Amniotic epithelial cell (primary cell): ENCODE measurements at places on chromosomes 12 and 14.

DNA sequence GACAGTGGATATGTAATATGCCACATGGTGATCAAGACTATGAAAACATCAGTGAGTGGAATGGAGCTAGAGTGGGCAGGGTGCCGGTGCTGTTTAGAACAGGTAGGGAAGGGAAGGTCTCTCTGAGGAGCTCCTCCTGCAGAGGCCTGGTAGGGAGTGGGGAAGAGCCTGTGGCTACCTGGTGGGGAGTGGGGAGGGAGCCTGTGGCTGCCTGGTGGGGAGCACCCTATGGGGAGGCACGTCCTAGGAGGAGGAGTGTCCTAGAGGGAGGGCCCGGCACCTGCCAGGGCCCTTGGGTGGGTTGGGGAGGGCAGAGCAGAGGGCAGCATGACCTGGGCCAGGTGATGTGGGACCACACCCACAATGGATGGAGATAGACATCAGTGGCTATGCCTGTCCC lies 122.6 kb downstream of the ADGRD1 start:
- DNase-seq, result no peak

- DNase-seq, result no peak
Measured at GRCh38 chr12:122841544-122842321, 6.5 kb downstream of the HIP1R start.

DNA sequence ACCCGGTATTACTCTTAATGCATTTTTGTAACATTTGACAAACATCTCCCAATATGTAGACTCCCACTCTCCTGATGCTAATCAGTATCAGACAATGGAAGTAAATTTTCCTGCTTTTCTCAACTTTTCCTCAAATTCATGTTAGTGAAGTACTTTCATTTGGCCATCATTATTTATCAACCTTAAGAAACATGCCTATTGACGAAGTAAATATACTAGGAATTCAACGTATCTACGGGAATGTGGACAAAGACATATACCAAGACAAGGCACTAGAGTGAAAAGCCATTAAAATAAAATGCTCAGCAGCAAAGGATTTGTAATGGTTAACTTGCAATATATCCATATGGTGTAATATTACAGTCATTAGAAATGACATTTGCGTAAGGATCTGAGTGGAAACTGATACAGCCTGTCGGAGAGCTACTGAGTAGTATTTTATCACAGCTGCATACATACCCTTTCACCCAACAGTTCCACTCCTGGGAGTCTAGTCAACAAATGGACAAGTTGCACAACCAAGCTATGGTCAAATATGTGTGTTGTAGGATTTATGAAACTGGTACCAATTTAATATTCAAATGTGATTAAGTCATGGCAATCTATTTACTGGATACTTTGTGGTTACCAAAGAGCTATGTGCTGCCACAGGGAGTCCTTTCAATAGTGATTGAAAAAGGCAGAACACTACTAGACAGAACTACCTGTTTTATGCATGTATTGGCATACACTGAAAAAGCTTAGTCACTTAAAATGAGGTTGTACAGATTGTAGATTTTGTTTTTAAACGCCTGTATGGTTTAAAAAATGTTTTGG lies 26.5 kb downstream of the NUDT4 start:
- peak; percentile 70 for DNase-seq

DNA sequence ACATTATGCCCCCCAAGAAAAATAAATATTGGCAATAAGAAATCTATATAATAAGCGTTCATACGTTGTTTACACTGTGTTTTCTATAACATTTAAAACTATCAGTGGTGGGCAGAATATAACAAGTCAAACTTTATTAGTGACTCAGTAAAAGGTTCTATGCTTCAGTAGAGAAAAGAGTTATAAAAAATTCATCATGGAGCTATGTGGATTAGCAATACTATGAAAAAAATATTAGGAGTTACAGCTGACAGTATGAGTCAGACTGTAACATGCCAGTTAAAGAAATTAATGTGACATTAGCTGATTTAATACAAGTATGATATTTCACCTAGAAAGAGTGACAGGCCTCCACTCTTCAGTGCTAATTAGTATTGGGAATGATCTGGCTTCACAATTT lies 125.1 kb upstream of the GARIN6 start:
- no peak for DNase-seq

DNA sequence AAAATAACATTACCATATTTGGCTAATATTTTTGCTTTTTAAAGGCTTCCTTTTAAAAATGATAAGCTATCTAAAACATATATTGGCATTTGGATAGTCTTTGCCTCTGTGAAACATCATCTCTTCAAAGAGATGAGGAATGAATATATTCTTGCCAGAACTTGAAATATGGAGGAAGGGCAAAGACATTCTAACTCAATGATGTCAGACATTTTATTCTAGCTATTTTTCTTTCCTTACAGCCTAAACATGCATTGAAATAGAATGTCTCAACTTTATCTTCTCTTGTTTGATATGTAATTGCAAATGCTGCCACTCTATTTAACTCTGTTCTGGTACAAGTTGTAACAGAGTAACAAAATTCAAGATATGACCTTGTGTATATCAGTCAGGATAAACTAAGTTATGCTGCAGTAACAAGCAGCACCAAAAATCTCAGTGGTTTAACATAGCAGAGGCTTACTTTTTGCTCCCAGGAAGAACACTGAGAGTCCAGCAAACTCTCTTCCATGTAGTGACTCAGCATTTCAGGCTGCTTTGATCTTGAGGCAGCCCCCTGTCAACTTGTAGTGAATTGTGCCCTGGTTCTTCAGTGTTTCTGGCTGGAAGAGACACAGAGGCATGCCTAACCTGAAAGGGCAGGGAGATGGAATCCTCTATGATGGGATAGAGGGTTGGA lies 11.0 kb downstream of the IRAK3 start:
- no peak for DNase-seq

- no peak for DNase-seq
Measured at GRCh38 chr12:117331691-117332090, 29.7 kb downstream of the NOS1 start.

GRCh38 chr14:81342850-81343580 lies 57.1 kb downstream of the STON2 start:
- DNase-seq, result no peak

DNA sequence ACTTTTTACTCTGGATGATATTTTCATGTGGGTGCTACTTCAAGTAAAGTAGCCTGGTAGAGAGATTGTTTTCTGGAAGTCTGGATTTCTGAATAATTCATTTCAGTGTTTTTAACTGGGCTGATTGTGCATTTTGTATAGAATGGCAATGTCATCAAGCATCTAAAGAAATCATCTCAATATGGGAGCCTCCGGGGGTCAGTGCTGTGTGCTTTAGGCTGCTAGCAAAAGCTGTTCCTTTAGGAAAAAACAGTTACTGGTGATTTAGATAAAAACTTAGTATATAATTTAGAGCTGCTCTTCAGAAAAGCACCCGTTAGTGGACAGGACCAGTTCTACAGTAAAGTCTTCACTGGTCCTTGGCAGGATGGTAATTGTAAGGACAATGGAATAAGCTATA lies 5.1 kb downstream of the UBE3B start:
- no peak for DNase-seq

GRCh38 chr12:122651520-122652224 lies 51.5 kb downstream of the HCAR2 start:
- DNase-seq, result no peak

GRCh38 chr12:44833561-44833960 lies 42.6 kb downstream of the NELL2 start:
- no peak for DNase-seq
